Renal pelvis (tissue), 12 donors: ENCODE measurements at places on chromosomes 11 and 22. TPM values are rescaled to one million over a fixed set of nuclear protein-coding genes. Genes with fewer than 3 reads are reported as not detected.

SEZ6L gene
- polyA plus RNA-seq = 0.06 TPM

MUC6 gene
- polyA plus RNA-seq = 25.6 TPM

TSSK2 gene
- polyA plus RNA-seq = not detected

AIFM3 gene
- polyA plus RNA-seq = 1.1 TPM

SDF2L1 gene
- 22.3 TPM for polyA plus RNA-seq

PIH1D2 gene
- 12.8 TPM for polyA plus RNA-seq

ANKK1 gene
- polyA plus RNA-seq = 0.88 TPM

PDHX gene
- polyA plus RNA-seq = 37.2 TPM

MFRP gene
- polyA plus RNA-seq = not detected
